AG09319 (cell line): ENCODE measurements at places on chromosomes 3 and 15.
A peak's percentile ranks its signal among the peaks of the same experiment; 100 is the strongest.

DNA sequence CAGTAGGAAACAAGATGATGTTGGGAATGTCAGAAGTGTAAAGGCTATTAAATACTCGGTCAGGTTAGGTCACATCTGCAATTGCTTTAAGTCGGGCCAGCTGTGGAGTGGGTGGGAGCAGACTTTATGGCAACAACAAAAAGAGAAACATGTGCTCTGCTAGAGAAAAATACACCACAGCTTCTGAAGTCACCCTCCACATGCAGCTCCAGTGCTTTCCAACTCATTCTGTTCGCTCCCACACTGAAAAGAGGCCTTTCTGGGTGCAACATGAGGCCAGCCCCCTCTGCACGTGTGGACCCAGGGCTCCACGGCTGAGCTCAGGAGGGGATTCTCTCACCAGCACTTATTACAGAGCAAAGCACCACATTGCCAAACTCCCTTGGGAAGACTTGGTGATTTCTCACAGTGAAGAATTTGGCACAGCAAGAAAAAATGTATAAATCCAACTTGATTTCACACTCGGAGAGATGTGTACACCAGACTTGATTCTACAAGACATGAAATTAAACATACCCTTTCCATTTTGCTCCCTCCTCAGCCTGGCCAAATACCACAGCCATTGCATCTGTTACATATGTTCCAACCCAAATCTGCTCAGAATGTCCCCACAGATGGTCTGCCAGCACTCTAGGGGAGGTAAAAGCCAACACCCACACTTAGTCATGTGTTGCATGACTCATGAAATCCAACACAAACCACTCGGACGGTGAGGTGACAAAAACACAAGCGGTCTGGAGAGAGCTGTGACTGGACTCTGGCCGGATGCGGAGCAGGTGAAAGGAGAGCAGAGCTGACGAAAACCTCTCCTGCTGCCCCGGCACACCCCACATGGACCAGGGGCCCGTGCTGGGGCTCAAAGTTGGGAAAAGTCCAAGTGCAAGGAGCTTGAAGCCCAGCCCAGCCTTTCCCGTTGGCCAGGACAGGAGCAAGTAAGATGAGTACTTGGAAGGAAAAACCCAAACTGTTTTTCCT lies 74.6 kb downstream of the ITGB5 start:
- peak; percentile 84 for DNase-seq

- DNase-seq = peak; percentile 24
Measured at GRCh38 chr3:100006570-100007271, 107.6 kb downstream of the FILIP1L start.

- no peak for DNase-seq
Measured at GRCh38 chr15:67290319-67290718, 35.7 kb downstream of the IQCH start.

GRCh38 chr15:82585072-82585471 lies 44.8 kb upstream of the RPS17 start:
- DNase-seq = no peak

GRCh38 chr3:13301286-13301987 lies 118.7 kb downstream of the NUP210 start:
- DNase-seq = no peak

DNA sequence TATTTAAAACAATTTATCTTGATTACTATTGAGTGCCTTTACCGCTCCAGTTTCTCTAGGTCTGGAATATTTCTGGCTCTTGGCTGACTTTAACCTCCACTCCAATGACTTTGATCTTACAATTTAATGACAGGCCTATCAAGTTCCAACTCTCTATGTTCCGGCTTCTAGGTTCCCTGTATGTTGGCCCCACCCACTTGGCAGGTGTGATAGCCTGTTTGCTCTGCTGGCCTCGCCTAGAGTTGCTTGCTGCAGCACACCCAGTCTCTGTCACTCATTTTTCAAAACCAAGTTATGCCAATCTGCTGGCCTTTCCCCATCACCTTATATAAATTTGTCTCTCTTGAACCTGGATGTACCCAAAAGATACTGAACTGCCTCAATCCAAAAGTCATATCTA lies 428.0 kb downstream of the ROBO1 start:
- no peak for DNase-seq

- DNase-seq = no peak
Measured at GRCh38 chr3:55622116-55622515, 135.0 kb upstream of the WNT5A start.

DNA sequence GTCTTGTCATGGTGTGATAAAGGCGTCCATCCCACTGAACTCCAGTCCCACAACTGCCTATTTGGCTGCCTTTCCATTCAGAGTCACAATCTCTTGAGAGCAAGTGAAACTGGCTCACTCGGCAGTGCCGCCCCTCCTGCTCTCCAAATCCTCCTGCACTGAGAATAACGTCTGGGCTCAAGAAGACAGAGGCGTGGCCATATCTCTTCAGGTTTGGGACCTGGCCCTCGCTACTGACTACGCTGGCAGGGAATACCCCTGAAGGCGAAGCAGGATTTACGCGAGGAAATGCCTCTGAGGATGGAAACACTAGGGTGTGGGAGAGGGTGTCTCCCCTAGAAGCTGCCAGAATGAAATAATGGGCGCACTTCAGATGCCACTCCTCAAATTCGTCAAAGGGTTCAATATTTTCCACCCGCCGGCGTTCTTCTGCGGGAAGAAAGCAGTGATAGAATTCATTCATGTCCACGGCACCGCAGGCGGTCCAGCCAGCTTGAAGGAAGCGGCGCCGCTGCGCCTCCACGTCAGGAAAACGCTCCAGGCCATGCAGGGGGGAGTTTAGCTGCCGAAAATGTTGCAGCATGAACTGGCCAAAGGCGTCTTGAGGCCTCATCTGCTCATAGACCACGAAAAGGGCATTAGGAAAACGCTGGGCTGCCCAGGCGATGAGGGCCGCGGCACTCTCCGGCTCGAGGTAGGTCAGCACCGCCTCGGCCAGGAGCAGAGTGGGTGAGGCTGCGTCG lies 985 bp downstream of the LCMT2 start:
- no peak for DNase-seq

GRCh38 chr3:27451251-27451650 lies 32.9 kb downstream of the SLC4A7 start:
- no peak for DNase-seq

DNA sequence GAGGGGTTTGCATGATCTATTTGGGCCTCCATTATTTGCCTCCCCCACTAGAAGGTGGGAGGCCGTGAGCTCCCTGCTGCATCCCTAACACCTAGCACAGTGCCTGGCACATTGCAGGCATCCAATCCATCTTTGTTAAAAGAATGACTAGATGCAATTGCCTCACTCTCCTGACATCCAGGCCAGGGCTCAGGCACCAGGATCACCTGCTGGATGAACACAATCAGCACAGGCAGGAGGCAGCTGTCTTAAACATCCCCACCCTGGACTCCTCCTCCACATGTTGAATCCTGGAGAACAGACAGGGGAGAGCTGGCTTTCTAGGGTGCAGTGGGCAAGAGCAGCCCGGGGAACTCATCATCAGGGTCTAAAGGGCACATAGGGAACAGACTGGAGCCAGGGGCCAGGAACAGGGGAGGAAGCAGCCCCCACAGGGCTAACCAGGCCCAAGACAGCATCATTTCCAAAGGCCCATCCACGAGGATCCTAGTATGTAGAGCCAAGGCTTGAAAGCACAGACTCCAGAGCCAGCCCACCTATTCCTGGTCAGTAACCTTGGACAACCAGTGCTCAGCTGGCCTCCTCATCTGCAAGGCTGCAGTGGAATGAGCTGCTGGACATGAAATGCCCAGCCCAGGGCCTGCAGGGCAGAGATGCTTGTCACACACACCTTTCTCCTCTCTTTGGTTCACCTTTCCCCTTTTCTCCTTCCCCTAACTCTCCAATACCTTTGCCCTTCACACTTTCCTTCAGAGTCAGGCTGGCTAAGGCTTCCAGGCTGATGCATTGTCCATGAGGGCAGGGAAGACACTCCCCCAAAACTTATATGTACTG lies 254.4 kb upstream of the TLE3 start:
- DNase-seq = no peak

DNA sequence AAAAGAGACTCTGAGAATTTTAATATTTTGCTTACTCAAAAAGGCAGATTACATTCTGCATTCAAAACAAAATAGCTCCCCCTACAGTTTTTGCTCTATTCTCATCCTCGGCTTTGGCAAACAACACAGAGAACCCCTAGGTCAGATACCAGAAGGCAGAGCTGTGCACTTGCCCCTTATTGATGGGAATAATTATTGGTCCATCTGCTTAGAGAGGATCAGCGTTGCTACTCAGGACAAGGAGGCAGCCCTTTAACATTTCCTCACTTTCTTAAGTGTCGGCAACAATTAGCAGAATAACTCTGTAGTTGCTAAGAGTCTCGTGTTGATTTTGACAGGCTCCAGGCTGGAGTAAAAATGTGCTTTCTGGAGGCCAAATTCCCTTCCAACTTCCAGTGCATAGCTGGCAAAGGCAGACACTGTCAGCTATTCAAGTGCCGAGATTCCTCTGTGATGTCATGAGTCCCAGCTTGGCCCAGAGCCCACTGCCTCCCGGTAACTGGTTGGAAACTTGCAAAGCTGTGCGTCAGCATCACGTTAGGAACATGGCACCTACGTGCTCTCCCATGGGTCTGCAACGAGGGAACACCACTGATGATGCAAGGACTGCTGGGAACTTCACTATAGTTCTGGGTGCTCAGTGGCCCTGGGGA lies 482.7 kb upstream of the ADAMTS9 start:
- no peak for DNase-seq

- no peak for DNase-seq
Measured at GRCh38 chr3:183438735-183439134, 10.3 kb upstream of the MCF2L2 start.

DNA sequence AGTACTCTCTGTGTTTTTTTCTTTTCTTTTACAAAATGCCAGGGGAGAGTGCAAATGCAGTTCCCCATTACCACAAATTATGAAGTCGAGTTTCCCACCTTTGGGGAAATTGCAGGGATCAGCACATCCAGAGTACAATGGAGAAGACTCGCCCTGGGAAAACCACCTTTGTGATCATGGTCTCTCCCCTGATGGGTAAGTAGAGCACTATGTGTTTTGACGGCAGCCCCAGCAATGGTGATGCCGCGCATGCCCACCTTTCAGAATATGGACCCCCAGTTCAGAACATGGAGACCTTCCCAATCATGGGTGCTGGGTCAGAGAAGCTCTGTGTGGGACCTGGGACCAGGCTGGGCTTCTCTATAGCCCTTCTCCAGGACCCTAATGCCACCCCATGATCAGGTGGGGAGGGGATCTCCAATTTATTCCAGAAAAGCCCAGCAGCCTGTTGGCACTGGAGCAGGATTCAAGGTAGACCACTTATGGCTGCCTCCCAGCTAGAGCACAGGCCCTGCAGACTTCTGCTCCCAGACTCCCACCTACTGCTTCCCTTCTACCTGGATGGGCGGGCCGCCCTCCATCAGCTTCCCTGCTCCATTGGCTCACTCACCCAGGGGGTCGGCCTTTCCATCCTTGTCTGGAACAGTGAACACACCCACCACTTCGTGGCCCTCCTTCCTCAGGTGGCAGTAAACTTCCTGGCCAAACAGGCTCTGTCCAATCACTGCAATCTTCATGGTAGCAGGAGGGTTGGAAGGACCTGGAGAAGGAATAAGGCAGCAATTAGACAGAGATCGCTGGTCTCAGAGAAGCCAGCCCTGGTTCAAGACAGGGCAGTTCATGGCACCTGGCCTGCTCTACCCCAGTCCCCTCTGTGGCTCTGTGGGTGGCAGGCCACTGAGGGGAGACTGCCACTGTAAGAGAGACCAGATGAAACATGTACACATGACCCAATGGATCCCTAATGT lies 19.9 kb downstream of the ALDH1L1 start:
- no peak for DNase-seq
